Bronchial epithelial cell (primary cell): ENCODE measurements at places on chromosomes 5 and 9. TPM values are rescaled to one million over a fixed set of nuclear protein-coding genes. Genes with fewer than 3 reads are reported as not detected.
A peak's percentile ranks its signal among the peaks of the same experiment; 100 is the strongest.

DNA sequence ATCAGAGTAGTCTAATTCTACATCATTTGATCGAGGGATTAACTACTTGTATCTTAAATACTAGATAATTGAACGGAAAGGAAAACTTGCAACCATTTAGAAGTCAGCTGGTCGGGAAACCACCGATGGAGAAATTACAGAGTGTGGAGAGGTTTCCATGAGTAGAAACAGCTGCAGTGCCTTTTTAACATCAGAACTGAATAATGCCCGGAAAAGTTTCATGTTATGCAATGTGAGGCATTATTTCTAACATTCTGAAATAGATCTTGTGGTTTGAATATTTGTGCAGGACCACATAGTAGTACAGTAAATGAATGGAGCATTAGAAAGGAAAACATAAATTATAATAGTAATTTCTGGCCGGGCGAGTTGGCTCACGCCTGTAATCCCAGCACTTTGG, 88.1 kb upstream of the RNF180 start:
- DNase-seq = no peak

AK1 gene
- total RNA-seq = 19.0 and 54.0 TPM in 2 replicates

DNA sequence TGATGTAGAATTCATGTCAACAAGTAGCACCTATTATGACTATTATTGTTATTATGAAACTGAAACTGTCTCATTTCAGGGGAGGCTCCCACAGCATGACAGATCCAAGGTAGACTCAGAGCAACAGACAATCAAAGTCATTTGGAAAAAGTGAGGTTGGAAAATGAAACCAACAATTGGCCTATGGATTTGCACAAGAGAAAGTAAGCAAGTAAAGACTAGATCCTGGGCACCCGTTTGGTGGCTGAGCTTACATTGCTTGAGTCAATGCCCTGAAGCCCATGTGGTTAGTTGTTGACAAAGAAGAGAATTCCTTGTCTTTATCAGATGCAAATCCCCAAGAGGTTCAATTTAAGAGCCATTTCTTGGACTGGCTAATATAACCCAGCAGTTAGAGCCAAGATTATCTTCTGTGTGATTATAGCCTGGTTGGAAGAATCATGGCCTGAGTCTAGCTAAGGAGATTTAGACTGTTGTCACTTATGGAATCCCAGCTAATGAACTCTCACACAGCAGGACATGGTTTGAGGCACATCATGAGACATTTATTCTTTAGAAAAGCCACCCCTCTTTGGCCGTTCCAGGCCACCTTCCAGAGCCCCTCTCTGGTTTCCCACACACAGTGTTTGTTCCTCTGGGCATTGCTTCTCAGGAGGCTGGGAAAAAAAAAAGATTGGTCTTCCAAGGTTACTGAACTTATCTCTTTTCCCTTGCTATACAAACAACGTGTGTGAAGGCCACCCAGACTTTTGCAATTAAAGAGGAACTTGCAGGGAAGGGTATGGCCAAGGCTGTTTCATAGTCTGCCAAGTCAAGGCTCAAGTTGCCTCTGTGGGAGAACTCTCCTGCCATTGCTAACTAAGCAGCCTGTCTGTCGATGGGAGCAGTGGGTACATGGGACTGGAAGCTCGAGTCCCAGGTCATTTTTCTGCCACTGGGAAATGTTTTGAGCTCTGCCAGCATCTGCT, 399.5 kb downstream of the ENC1 start:
- DNase-seq = peak; percentile 99

GRCh38 chr9:122015170-122015821, 77.8 kb downstream of the TTLL11 start:
- DNase-seq = no peak

GRCh38 chr9:13291718-13292117, 12.2 kb upstream of the MPDZ start:
- no peak for DNase-seq

DNA sequence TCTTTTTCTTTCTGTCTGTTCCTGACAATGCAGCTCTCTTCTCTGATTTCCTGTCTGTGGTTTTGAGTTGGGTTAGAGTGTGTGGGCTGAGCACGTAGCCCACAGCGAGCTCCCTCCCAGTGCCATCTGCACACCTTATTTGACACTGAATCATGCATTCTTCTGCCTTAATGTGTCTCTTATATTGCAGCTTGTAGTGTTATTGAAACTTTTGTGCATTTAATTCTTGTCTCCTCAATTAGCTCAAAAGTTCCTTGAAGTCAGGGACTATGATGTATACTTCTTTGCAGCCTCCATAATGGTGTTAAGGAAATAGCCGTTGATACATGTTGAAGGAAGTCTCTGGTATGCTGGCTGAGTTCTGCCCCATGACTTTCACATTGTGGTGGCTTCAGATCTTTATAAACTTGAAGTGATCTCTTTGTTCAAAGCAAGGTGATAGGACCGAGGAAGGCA, 576.2 kb upstream of the CLINT1 start:
- peak; percentile 59 for DNase-seq

KIAA0825 gene
- 0.26 and 0.51 TPM in 2 replicates for total RNA-seq

DNA sequence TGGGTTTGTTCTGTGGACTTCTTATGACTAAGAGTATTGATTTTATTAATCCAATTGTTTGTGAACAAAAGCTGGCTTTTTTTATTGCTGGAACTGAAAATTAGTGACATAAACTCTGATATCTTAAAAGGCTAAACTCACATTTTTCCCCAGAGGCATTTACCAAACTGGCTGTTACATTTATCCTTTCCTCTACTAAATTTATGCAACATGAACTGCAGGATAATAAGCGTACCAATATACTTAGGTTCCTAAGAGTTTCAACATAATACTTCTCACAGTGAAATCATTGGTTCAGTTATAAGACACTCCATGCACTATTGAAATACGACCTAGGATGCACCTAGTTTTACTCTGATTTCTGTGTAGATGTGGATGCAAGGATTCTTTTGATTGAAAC, 560.8 kb upstream of the WWC1 start:
- DNase-seq = no peak

DNA sequence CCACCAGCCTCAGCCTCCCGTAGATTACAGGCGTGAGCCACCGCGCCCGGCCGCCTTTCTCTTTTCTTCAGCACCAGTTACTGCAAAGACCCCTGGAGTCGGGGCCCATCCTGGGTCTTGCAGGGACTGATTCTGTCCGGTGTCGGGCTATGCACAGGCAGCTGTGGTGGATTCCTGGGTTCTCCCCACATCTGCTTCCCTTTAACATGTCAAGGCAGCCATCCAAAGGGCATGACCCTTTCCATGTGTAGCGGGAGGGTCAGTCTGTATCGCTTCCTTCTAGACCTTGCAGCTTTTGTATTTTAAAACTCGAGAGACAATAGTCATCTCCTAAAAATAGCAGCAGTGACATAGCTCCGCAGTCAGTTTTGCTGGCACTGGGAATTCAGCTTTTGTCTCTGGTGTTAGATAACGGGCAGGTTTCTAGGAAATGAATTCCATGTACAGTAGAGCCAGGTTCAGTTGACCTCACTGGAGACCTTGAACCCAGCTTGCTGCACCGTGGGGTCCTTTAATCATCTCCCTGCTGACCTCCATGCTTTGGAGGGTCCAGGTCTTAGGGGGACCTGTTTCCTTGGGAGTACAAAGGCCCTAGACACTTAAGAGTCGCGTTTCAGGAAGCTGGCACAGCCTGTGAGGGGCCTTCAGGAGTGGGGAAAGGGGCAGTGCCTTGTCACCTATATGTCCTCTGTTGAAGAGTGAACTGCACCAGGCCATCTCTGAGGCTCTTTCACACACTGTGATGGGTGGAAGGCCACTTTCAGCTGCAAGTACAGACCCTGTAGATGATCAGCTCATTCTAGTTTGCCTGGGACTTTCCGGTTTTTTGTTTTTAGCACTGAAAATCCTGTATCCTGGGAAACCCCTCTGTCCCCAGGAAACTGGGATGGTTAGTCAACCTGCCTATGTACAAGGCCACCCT, 13.8 kb downstream of the ANKRD33B start:
- no peak for DNase-seq

DNA sequence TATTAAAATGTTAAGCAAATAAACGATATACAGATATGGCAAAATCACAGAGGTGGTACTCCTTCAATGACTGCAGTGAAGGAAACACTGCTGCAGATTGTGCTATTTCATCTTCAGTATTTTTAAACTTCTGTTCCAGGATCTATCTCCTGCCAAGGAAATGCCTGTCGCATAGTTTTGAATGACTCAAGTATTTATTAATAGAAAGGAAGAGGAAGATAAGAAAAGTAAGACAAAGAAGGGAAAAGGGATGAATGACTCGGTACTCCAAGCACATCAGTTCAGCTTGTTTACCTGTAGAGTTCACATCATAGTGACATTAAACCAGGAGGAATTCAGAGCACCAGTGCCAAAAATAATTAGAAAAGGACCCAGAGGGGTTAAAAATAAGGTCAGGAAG, 5.1 kb upstream of the GPX8 start:
- DNase-seq = peak; percentile 68

ANKRD31 gene
- total RNA-seq = 0.13 and 0.26 TPM in 2 replicates

DNA sequence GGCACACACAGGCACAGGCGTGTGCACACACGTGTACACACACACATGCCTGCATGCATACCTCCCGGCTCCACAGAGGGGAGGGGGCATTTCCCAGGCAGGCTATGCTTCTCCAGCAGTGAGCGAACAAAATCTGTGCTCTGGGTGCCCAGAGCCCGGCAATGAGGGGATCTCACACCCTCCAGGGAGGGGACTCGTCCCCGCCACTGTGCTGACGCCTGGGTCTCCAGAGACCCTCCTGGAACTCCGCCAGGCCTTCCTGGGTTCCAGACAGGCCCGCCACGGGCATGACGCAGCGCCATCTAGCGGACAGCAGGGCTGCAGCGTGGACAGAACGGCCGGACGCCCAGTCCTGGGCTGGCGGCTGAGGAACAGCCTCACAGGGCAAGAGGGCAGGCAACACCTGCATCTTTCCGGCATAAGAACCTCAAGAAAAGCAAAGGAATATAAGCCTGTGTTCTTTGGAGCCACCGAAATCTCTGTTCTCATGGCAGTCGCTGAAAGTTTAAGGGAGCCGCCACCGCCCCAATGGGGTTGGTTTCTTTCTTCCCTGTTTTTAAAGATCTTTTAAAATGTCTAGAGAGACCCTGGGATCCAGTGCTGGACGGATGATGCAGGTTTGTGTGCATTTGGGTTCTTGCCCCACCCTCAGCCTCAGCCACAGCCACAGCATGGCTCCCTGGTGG, 135.6 kb upstream of the PPP1R26 start:
- DNase-seq = no peak

AGPAT2 gene
- total RNA-seq = 41.9 and 52.0 TPM in 2 replicates

DNA sequence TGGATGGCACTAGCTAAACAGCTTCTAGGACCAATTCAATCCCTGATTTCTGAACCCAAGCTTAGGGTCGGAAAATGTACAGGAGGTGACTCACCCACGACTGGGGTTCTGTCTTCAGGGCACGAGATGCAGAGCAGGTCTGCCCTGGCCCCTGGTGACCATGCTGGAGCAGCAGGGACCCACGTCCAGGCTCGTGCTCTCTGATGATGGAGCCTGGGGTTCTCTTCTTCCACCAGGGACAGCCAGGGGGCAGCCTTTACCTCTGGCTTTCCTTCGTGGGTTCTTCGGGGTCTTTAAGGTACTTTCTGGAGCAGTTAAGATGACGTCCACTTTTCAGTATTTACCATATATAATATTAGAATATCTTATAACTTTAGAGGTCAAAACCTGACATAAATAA, 2.1 kb downstream of the CFAP77 start:
- no peak for DNase-seq

DNA sequence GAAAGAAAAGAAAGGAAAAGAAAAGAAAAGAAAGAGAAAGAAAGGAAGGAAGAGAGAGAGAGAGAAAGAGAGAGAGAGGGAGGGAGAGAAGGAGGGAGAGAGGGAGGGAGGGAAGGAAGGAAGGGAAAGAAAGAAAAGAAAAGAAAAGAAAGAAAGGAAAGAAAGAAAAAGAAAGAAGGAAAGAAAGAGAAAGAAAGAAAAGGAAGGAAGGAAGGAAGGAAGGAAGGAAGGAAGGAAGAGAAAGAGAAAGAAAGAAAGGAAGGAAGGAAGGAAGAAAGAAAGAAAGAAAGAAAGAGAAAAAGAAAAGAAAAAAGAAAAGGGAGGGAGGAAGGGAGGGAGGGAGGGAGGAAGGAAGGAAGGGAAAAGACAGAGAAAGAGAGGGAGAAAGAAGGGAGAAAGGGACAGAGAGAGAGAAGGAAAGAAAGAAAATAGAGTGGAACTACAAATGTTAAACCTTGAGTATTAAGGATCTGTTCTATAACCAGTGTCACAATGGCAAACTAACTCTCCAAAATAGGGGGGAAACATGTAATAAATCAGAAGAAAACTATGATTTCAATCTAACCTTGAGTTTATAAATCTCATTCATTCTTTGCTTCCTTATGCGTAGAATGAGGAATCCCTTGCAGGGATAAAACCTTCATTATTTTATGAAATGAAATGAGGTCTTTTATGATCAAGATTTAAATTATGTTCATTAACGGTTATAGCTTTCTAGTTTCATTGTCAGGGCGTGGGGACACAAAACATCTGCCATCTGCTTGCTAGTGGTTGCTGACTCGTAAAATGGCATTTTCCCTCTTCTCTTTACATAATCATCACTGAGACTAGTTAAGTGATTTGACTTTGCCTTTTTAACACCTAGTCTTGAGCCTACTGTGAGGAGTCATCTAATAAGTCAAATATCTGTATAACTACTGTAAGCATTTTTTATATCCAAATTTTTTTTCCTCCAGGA, 40.7 kb upstream of the RAD23B start:
- peak; percentile 54 for DNase-seq

GRCh38 chr5:63500242-63500641, 462.0 kb downstream of the HTR1A start:
- DNase-seq = no peak

OR1J2 gene
- total RNA-seq = not detected in 2 replicates

GRCh38 chr9:19416143-19416542, 7.3 kb downstream of the ACER2 start:
- DNase-seq = no peak

CDC20B gene
- not detected in 2 replicates for total RNA-seq
